ENCODE measurements at places on chromosomes 16 and 17.
A peak's percentile ranks its signal among the peaks of the same experiment; 100 is the strongest.

GRCh38 chr16:84724606-84725309 is 25.0 kb downstream of the USP10 start:
- DNase-seq: no peak

DNA sequence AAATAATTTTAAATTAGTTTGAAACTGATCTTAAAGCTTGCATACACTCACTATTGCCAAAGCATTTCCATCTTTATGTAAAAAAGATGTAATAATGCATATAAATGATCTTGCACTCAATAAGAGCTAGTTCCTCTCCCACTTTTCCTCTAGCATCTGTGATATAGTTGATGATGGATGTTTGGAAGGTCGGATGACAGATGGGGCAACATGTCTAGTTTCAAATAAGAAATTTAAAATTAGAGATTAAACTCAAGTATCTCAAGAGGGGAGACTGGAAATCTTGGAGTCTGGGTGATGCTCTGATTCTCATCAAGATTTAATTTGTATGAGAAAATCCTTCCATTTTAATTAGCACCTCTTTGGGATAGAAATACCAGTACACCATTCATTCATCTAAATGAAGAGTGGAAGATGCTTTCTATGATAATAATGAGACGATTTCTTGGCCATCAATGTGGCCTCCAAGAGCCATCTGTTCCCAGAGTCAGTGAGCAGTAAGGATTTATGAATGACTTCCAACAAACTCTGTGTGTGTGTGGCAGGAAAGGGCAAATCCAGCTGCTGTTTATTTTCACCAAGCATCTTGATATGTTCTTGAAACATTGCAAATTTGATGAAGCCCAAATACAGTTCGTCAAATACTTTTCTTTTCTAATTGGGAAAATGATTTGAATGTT is 616.3 kb upstream of the CDH8 start:
- no peak for DNase-seq

GRCh38 chr16:20243731-20244281 is 83.5 kb downstream of the GP2 start:
- no peak for DNase-seq

DNA sequence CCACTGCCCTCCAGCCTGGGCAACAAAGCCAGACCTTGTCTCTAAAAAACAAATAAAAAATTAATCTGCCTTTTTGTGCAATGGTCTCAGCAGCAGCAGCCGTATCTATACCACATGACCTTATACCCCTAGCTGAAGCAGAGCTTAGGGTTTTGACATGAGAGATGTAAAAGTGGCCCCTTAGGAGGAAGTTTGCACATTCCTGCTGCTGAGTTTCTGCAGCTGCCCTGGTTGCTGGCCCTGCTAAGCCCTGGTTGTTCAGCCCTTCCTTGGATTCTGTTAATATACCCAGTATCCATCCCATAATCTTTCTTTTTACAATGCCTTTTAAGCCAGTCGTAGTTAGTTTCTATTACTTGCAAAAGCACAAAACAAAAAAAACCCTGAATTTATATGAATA is 33.0 kb upstream of the PRKCB start:
- DNase-seq: no peak

GRCh38 chr16:72537664-72538063 is 365.7 kb upstream of the PMFBP1 start:
- DNase-seq: peak; percentile 47

Measured in fibroblast of skin of left quadriceps (primary cell).